Suprapubic skin (tissue), 4 donors: ENCODE measurements at places on chromosomes 3 and 15.
A peak's percentile ranks its signal among the peaks of the same experiment; 100 is the strongest.

GRCh38 chr3:67713764-67714469 is 59.5 kb upstream of the SUCLG2 start:
- no peak for DNase-seq

DNA sequence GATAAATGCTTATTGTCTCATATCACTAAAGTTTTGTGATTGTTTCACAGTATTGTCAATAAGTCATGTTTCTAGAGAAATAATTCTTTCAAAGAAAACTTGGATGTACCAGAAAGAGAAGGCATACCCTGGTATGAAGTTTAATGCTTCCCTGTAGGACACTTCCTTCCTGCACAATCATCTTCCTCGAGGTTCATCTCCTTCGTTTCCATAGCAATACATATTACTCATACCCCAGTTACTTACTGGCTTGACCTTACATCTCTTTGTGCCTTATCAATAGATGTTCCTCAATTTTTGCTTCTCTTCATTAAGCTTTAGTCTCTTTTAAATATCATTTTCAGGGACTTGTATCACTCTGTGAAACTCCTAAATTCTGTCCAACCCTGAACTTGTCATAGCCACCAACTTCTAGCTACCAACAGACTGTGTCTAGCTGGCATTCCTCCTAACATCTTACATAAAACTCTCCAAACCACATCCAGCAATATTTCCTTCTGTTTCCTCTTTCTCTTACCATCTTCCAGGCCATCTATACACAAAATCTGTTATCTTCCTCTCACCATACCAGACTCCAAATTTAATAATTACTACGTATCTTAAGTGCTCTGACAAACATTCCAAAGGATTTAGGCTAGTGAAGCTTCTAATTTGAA is 134.3 kb downstream of the GADL1 start:
- no peak for DNase-seq

- no peak for DNase-seq
Observed at GRCh38 chr3:47314056-47314764, 31.5 kb downstream of the KLHL18 start.

GRCh38 chr3:132660811-132661070 is 612 bp downstream of the UBA5 start:
- no peak for DNase-seq

DNA sequence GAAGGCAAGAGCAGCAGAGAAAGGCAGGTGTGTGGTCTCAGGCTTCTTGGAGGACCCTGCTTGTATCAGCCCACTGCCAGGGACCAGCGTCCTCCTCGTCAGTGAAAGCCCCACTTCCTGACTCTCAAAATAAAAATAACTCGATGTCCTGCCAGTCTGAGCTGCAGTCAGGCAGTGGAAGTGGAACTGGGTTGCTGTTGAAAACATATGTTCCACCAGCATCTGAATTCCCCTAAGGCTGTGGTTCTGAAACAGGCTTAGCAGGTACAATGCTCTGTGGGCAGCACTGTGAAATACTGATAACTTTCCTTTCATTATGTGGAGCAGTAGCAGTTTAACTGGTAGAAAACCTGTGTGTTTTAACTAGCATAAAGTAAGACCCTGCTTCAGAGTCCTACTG is 121.6 kb upstream of the EIF1B start:
- DNase-seq = no peak

GRCh38 chr15:99305761-99306505 is 54.7 kb downstream of the LRRC28 start:
- no peak for DNase-seq

- no peak for DNase-seq
Observed at GRCh38 chr3:24232784-24233183, 261.9 kb downstream of the THRB start.

DNA sequence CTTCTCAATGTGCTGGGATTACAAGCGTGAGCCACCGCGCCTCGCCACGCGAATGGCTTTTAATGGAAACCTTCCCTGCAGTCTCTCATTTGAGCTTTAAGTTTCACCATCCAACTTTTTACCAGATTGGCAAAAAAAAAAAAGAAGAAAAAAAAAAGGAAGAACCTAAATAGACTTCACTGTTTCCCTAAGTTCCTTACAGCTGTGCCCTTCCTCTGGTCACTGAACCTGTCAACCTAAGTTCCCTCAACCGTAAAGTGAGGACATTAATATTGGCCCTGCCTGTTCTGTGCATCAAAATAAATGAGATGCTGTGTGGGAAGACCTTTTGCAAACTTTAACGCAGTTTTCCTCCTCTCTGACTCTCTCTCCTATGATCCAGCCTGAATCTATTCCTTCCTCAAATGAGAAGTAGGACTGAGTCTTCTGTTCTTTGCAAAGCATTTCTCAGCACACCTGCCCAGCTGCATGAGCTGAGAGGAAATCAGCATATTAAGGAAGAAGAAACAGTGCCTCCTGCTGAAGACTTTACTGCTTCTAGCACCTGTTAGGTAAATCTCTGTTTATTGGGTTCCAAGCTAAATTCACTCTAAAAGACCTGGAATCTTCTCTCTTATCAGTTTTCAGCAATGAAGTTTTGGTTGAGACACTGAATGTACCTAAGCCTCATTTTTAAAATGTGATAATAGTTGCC is 99.6 kb upstream of the ETV5 start:
- no peak for DNase-seq

GRCh38 chr15:82653483-82654168 is 6.5 kb upstream of the CPEB1 start:
- DNase-seq = no peak

- no peak for DNase-seq
Observed at GRCh38 chr3:55364421-55364820, 122.7 kb downstream of the WNT5A start.

GRCh38 chr3:15332405-15333098 is at the start of gene SH3BP5:
TSS of gene SH3BP5 (minus strand) at chr3:15332586. CDS start at chr3:15332408, 178 bp downstream.
- peak; percentile 88 for DNase-seq

DNA sequence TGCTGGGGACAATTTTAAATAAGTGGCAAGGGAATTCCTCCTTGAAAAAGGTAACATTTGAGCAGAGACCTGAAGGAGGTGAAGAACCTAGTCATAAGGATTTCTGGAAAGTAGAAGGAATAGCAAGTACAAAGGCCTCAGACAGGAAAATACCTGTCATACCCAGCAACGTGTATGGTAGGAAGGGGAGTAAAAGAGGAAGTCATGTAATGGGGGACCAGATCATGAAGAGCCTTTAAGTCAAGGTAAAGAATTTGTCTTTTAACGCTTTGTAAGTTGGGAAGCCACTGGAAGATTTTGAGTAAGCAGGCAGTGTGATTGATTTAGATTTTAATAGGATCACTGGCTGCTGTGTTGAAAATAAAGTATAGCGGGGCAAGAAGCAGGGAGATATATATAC is 43.4 kb upstream of the FAH start:
- no peak for DNase-seq

DNA sequence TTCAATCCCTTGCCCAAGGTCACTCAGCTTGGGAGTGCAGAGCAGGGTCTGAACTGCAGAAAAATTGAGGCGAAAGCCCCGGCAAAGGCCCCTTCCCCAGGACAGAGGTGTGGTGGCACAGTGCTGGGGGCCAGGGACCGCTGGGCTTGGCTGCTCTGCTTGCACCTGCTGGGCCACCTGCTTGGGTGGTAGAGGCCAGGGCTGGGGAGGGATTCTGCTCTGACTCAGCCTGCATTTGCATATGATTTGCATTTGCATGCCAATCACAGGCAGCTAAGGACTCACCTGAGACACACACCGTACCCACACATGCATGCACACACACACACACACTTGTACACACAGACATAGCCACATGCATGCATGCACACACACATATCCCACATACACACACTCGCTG is 9.9 kb downstream of the GRM2 start:
- no peak for DNase-seq
